ENCODE measurements at places on chromosomes 3 and 15. TPM values are rescaled to one million over a fixed set of nuclear protein-coding genes. Genes with fewer than 3 reads are reported as not detected.

The ISL2 gene
- 0.31 TPM for total RNA-seq

The TMC3 gene
- 0.13 TPM for total RNA-seq

The CGNL1 gene
- total RNA-seq: 38.1 TPM

The ZCWPW2 gene
- 3.3 TPM for total RNA-seq

The BNC1 gene
- 0.58 TPM for total RNA-seq

The EMC7 gene
- 62.9 TPM for total RNA-seq

The OR5K2 gene
- not detected for total RNA-seq

DNA sequence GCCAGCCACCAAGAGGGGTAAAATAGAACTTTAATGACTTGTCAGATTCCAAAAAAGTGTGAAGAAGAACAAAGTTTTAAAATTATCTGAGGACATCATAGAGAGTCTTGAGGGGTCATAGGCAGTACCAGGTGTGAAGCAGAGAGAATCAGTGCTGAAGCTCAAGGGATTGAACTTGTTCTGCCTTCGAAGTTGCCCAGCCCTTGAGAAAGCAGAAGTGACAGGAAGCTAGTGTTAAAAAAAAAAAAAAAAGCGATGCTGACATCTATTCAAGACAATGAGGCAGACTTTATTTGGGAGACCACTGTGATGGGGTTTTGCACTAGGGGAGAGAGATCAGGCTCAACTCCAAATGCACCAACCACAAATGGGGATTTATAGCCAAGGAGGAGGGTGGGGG lies 21.8 kb downstream of the FBXO22 start:
- DNase-seq: no peak

DNA sequence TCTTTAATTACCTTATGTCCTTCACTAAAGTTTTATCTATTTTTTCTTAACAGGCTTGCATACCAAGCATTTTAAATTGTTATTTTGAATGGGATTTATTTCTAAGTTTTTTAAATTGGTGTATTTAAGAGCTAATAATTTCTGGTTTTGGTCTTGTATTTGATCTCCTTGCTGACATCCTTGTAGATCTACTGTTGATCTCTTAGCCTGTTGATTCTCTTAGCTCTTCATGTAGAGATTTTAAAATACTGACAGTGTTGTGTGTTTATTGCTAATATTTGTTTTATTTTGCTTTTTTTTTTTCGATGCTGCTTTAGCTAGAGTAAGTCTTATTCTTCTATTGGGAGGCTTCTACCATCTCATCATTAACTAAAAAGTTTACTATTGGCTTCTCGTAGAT lies 65.5 kb downstream of the PLCL2 start:
- DNase-seq: no peak

DNA sequence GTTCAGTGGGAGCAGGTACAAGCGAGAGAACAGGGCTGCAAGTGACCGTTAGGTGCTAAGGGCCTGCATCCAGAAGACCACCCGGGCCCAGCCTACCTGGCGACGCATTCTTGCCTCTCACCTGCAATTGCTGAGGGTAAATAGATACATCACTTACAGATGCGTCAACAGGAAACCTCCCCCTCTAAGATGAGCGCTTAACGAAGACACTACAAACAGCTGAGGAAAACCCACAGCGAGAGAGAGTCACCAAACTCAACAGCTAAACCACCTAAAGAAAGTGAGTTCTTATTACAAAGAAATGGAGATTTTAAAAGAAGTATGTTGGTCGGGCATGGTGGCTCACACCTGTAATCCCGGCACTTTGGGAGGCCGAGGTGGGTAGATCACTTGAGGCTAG lies 157.9 kb downstream of the CHSY1 start:
- DNase-seq: no peak

GRCh38 chr15:58519516-58519915 lies 87.7 kb downstream of the LIPC start:
- DNase-seq: no peak

GRCh38 chr15:51095681-51096331 lies 1.1 kb upstream of the TNFAIP8L3 start:
- no peak for DNase-seq

DNA sequence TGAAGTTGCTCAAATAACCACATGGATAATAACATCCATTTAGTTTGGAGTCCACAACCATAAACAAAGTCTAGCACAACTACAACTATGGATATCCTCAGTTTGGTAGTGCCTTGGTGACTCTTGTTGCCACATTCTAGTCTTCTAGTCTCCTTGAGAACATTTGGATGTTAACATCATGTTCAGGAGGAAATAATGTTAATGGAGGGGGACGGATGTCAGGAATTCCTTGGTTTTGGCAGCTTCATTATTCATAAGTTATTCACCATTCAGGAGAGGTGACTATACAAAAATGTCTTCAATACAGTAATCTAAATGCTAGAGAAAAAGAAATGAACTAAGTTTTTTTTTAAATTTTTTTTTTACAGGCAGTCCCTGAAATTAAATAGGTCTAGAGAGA lies 26.4 kb upstream of the GABPB1 start:
- no peak for DNase-seq

DNA sequence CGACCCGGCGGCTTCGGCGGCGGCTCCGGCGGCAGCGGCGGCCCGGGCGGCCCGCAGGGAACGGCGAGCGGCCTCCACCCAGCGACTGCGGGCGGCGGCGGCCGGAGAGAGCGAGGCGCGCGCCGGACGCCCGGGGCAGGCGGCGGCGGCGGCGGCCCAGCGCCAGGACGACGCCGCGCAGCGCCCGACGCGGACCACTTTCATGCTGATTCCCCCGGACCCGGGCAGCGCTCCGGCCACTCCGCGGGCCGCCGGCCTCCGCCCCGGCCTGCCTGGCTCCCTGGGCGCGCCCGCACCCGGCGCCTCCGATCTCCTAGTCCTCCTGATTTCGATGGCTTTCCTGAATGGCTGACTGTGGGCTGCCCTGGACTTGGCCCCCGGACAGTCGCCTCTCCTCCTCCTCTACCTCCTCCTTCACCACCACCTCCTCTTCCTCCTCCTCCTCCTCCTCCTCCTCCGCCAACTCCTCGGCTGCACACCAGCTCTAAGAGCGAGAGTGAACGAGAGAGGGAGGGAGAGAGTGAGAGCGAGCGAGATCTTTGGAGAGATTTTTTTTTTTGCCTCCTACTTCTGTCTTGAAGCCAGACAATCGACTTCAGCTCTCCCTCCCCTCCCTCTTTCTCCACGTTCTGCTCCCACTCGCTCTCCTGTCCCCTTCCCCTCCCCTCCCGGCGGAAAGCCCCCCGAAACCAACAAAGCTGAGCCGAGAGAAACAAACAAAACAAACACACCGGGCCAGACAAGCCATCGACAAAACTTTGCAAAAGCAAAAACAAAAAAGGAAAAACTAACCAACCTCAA lies 844 bp downstream of the NR2F2 start:
- peak; percentile 59 for DNase-seq

- peak; percentile 72 for DNase-seq
These were observed 959 bp downstream of the SFMBT1 start for GRCh38 chr3:53044711-53045517.

DNA sequence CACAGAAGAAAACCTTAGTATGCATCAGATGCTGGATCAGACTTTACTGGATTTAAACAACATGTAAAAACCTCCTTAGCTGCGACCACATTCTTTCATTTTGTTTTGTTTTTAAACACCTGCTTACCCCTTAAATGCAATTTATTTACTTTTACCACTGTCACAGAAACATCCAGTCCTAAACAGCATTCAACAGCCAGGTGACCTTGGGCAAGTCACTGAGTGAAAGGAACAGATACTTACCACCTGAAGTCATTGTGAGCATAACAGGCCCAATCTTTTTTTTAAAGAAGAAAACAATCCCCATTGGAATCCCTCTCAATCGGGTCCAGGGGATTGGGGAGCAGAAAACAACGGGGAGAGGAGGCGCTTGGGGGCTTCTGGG lies 390 bp downstream of the STARD5 start:
- no peak for DNase-seq

DNA sequence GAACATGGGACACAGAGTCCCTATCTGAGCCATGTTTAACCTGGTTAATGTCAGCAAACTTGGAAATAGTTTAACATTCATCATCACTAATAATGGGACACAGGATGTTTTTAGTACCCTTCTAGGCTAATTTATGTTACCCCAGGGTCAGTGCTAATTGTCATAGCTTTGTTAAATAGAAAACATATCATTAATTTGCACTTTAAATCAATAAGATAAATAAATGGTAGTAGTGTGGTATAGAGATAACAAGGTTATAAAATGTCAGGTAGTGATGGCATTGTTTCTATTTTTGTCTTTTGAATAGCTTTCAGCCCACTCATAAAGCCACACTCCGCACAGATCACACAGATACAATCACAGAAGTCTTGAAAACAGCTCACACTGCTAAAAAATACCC lies 534.9 kb downstream of the MECOM start:
- DNase-seq: no peak

- peak; percentile 82 for DNase-seq
These were observed at the start of gene ACOX2 for GRCh38 chr3:58536501-58537411. ACOX2 (minus strand) TSS chr3:58537190; CDS start chr3:58535106, 2,084 bp downstream.

DNA sequence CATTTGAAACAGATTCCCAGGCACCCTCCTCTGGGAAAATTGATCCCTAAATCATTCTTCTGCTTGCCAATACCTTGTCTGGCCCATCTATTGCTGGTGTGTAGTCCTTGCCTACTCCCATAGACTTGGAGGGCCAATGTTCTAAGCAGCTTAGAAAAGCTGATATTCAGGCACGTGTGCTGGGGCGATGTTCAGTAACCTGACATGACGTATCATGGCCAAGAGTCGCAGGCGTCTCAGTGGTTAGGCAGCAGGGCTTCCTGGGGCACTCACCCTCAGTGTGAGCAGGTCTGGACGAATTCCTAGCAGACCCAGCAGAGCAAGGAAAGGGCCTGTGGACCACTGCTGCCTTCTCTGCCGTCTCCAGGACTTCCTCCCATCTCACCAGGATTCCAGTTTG lies 21.6 kb downstream of the EPHB1 start:
- no peak for DNase-seq

DNA sequence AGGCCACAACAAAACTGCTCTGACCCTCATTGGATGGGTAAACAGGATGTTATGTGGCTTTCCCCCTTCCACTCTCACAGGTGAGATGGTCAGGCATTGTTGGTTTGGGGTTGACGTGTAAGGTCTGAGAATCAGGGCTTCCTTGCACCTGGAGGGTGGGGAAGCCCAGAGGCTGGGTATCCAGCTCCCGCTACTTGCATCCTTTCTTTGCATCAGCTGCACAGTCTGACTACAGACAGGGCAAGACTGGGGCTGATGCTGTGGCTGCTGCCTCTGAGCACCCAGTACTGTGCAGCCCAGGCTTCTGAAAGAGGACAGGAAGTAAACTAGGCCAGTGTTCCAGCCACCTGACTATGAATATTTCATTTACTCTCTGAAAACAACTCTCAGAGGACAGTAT lies 58.0 kb upstream of the ATP2B2 start:
- DNase-seq: peak; percentile 15

DNA sequence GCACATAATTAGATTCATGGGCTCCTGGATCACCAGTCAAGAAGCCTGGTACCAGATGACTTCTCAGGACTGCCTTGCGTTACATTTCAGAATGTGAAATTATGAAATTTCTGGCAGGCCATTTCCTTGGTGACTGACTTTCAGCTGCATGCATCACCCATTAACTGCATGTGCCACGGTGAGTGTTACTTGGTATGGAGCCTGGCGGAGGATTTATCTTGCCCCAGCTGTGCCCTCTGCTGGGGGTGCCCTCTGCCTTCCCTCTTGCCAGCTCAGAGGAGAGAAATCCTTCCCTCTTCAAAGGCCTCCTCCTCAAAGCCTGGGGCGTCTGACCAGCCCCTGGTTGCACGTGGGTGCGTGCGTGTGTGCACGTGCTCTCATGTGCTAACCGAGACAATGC lies 57.7 kb upstream of the CTSH start:
- DNase-seq: no peak

DNA sequence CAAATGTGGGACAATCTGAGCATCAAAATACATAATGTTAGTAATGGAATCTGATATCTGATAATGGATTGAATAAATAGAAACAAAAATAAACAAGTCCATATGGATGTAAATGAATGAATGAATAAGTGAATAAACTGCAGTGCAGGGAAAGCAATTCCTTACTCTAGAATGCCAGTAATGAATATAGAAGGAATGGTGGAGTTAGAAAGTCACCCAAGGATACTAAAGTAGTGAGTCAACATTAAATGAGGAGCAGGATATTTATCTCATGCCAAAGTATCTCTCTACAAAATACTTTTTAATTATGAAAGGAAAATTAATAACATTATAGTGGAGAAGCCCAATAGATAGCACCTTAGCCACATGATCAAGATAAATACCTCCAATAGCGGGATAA lies 300.3 kb downstream of the FEZF2 start:
- DNase-seq: no peak

DNA sequence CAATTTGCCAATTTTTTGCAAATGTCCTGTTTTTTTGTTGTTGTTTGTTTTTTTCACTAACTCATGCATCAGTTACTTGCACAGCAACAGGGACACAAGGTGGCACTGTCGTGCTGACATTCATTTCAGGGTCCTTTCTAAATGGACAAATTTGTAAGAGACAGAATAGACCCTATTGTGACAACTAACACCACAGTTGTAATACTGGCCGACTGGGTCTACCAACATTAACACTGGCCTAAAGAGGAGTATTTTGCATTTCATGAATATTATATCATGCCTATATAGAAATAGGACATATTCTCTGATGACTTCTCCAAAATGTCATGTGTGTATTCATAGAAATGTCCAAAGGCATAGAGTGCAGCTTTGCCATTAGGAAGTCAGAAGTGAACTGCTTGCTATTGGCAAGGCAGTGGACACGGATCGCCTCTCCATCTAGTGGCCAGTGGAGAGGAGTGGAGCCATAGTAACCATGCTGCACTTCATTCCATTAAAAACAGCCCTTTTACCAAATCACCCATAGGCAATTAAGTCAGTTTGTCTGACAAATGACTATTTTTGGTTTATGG lies 54.8 kb downstream of the ZBTB20 start:
- DNase-seq: peak; percentile 82

DNA sequence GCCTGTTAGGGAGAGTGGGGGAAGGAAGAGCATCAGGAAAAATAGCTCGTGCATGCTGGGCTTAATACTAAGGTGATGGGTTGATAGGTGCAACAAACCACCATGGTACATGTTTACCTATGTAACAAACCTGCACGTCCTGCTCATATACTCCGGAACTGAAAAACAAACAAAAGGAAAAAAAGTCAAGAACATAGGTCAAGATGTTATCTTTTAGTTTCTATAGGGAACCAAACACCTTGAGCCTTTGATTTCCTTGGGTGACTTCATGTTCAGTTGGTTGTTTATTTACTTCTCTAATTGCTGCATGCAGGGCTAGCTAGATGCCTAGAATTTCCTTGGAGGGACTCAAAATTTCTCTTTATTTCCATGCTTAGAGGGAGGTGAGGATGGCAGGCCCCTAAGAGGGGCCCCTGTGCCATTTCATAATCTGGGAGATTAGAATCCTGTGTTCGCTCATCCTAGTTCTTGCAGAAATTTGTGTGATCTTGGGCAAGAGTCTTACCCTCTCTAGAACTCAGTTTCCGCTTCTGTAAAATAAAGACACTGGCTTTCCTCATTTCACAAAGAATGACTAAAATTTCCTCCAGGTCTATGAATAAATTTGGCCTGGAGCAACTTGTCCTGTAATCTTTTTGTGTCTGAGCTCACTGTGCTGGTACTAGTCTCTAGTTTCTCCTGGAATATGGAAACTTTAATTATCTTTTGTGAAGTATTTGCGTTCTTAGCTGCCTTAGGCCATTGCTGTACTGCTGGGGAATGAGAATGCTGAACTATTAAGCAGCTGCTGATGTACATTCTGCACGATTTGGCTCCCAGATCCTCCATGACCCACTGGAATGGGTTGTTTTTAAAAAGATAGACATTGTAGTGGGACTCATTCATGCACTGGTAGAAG lies 457.5 kb downstream of the EDEM1 start:
- DNase-seq: no peak

- DNase-seq: no peak
These were observed 82.9 kb upstream of the CDAN1 start for GRCh38 chr15:42819786-42820185.

All from sciatic nerve (tissue), 2 donors.